Activated CD8-positive, alpha-beta memory T cell treated with anti-CD3 and anti-CD28 coated beads for 4 hours (primary cell): ENCODE measurements at places on chromosomes 6 and 20.

DNA sequence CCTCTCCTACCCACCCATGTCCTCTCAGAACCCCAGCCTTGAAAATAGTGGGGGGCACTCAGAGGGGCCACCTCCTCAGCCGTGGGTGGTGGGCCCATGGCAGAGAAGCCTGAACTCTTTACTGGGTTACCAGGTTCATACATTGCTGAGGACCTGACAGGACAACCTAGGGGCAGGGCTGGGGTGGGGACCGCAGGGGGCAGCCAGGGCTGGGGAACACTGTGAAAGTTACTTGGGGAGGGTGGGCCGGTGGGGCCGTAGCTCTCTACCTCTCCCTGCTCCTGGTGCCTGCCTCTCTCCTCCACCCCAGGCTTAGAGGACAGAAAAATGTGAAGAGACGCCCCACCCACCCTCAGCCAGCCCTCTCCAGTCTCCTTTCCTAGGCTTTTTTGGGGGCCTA is 15.4 kb downstream of the MDFI start:
- DNase-seq, result no peak

DNA sequence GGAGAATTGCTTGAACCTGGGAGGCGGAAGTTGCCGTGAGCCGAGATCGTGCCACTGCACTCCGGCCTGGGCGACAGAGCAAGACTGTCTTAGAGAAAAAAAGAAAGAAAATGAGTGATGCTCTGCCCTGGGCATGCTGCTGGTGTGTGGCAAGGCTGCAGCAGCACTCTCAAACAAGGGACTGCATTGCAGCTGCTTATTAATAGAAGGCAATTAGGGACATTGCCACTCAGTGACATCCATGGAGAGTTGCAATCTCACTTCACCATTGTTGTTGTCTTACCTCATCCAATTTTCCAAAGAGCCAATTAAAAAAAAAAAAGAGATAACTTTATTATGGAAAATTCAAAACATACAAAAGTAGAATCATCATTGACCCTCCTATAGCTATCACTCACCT is 131.1 kb downstream of the LRRC1 start:
- no peak for DNase-seq

- no peak for DNase-seq
Observed at GRCh38 chr6:125854355-125854754, 63.6 kb downstream of the NCOA7 start.

DNA sequence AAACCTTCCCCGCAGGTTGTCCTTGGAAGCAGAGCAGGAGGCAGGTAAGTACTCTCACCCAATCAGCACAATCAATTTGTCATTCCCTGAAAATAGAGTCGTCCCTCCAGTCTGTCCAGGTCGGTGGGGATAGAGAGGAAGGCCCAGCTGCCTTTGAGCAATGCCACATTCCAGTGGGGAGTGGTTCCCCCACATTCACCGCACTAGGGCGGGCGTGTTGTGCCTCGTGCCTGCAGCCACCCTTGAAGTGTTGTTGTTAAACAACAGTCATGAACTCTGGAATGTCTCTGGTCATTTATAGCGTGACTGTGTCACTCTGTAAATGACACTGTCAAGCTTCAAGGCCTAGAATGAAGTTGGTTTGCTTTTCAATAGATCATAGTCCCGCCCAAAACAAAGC is 33.4 kb downstream of the PRDM1 start:
- no peak for DNase-seq

DNA sequence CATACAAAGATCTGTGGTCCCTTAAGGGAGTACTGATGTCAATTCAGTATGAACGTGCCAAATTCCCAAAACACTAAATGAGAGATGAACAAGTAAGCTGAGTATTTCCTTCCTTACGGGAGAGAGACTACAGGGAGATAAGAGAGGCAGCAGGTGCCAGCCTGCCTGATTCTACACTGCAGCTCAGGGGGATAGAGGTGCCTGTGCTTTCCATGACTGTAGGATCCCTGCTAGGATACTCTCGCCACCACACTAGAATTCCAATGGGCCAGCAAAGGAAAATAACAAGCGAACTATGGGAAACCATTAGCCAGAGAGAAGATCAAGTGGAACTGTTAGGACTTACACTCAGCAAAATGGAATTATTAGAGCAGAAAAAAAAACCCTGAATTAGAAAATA is 198.5 kb upstream of the BTBD3 start:
- no peak for DNase-seq

- DNase-seq, result no peak
Observed at GRCh38 chr6:101747716-101748115, 354.2 kb downstream of the GRIK2 start.

- no peak for DNase-seq
Observed at GRCh38 chr6:148737806-148738205, 9.0 kb upstream of the UST start.
